ENCODE measurements at places on chromosomes 11 and 22. TPM values are rescaled to one million over a fixed set of nuclear protein-coding genes. Genes with fewer than 3 reads are reported as not detected.

The MDK gene
- 309 TPM for total RNA-seq

The GLB1L3 gene
- total RNA-seq: 32.6 TPM

The TSKU gene
- total RNA-seq: 22.8 TPM

The NXPE2 gene
- total RNA-seq: not detected

The CHKA gene
- total RNA-seq: 86.6 TPM

The CENPM gene
- 30.0 TPM for total RNA-seq

The PAMR1 gene
- total RNA-seq: 3.0 TPM

The OR4A16 gene
- not detected for total RNA-seq

The OR6A2 gene
- 0.10 TPM for total RNA-seq

The ST14 gene
- total RNA-seq: 25.7 TPM

The OR2AG2 gene
- total RNA-seq: 0.17 TPM

GRCh38 chr11:105868762-105869285 lies 153.2 kb downstream of the MSANTD4 start:
- H3K27me3 ChIP-seq: no peaks in the 10 kb centered on the region
- H3K36me3 ChIP-seq: no peaks in the 10 kb centered on the region
- H3K27ac ChIP-seq: no peak overlapping the region
- H3K4me3 ChIP-seq: no peak overlapping the region
- DNase-seq: no peak

DNA sequence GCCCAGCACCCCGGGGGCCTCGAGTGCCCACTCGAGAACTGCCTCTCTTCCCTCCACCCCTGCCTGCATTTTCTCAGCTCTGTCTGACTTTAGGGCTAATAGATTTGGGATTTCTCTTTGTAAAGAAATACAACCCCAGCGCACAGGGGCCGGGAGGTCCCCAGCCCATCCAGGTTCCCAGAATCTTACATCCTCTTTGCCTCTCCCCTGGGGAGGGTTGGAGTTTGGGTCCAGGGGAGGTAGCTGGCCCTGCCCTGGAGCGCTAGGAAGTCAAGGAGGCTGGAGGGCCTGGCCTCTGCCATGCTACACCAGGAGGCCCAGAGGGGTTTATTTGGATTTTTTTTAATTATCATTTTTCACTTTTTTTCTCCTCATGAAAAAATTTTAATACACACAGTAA lies 65.7 kb upstream of the LMO1 start:
- H3K27ac ChIP-seq: no peak overlapping the region
- H3K4me3 ChIP-seq: peak overlapping the region; percentile 36
- no peaks in the 10 kb centered on the region for H3K36me3 ChIP-seq
- H3K27me3 ChIP-seq: no peaks in the 10 kb centered on the region
- no peak for DNase-seq

DNA sequence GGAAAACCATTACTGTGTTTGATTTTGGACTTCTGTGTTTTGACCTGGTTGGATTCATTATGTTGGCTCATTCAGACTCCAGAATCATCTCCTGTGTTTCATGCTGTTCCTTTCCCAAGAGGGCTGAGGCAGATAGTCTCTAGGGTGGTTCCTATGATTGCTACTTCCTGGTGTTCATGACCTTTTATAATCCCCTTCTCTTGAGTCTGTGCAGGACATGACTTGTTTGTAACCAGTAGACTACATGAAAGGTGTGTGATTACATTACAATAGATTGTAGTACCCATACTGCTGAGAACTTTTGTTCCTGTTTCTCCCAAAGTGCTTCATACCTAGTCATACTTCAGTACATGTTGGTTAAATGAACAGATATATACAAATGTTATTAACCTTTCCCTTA lies 700.6 kb downstream of the METTL15 start:
- H3K4me3 ChIP-seq: no peak overlapping the region
- no peak overlapping the region for H3K27ac ChIP-seq
- DNase-seq: no peak
- H3K36me3 ChIP-seq: no peaks in the 10 kb centered on the region
- H3K27me3 ChIP-seq: no peaks in the 10 kb centered on the region

DNA sequence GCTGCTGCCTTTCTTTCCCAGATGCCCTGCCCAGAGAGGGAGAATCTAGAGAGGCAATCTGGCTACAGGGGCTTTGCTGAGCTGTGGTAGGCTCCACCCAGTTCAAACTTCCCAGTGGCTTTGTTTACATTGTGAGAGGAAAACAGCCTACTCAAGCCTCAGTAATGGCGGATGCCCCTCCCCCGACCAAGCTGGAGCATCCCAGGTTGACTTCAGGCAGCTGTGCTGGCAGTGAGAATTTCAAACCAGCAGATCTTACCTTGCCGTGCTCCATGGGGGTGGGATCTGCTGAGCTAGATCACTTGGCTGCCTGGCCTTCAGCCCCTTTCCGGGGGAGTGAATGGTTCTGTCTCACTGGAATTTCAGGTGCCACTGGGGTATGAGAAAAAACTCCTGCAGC lies 12.2 kb downstream of the BDNF start:
- no peaks in the 10 kb centered on the region for H3K36me3 ChIP-seq
- no peaks in the 10 kb centered on the region for H3K27me3 ChIP-seq
- no peak overlapping the region for H3K27ac ChIP-seq

GRCh38 chr11:33375688-33376311 lies 118.6 kb downstream of the HIPK3 start:
- peaks cover 4% of the 10 kb centered on the region for H3K4me1 ChIP-seq
- H3K27ac ChIP-seq: no peak within 1 kb of the TSS
- no peaks in the 10 kb centered on the region for H3K36me3 ChIP-seq
- DNase-seq: peak; percentile 72
- H3K27me3 ChIP-seq: peaks cover 4% of the 10 kb centered on the region
- H3K4me3 ChIP-seq: peak within 1 kb of the TSS; percentile 57

- peak overlapping the region; percentile 69 for H3K4me3 ChIP-seq
- H3K27ac ChIP-seq: no peak overlapping the region
- H3K36me3 ChIP-seq: no peaks in the 10 kb centered on the region
- H3K4me1 ChIP-seq: peaks cover 13% of the 10 kb centered on the region
- no peak for DNase-seq
Observed at GRCh38 chr11:45180179-45180847, 33.9 kb downstream of the PRDM11 start.

GRCh38 chr22:44309137-44309536 lies 3.6 kb downstream of the SHISAL1 start:
- no peaks in the 10 kb centered on the region for H3K27me3 ChIP-seq
- no peak for DNase-seq
- H3K4me1 ChIP-seq: no peaks in the 10 kb centered on the region

GRCh38 chr22:38843201-38843656 lies 599 bp downstream of the NPTXR start:
- peak overlapping the region; percentile 48 for H3K4me3 ChIP-seq
- peak; percentile 47 for DNase-seq
- H3K27me3 ChIP-seq: peaks cover 38% of the 10 kb centered on the region
- H3K27ac ChIP-seq: no peak overlapping the region
- H3K4me1 ChIP-seq: no peaks in the 10 kb centered on the region

DNA sequence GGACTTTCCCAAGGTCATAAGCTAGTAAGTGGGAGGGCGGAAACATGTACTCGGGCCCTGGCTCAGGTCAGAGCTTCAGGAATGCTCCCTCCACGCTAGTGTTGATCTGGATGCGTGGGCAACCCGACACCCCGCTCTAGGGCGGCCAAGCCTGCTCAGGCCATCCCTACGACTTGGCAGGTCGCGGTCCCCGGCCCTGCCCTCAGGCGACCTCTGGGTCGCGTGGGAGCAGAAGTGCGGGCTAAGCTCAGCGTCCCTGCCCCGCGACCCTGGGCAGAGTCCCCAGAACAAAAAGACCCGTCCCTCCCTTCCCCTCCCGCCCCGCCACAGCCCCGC lies 781 bp upstream of the TEF start:
- DNase-seq: no peak
- no peaks in the 10 kb centered on the region for H3K36me3 ChIP-seq
- peak overlapping the region; percentile 56 for H3K4me3 ChIP-seq
- peaks cover 5% of the 10 kb centered on the region for H3K4me1 ChIP-seq

GRCh38 chr11:19557185-19557584 lies 155.5 kb upstream of the NAV2 start:
- H3K27me3 ChIP-seq: no peaks in the 10 kb centered on the region
- peaks cover 1% of the 10 kb centered on the region for H3K4me1 ChIP-seq
- no peak overlapping the region for H3K27ac ChIP-seq
- no peak overlapping the region for H3K4me3 ChIP-seq
- DNase-seq: no peak

DNA sequence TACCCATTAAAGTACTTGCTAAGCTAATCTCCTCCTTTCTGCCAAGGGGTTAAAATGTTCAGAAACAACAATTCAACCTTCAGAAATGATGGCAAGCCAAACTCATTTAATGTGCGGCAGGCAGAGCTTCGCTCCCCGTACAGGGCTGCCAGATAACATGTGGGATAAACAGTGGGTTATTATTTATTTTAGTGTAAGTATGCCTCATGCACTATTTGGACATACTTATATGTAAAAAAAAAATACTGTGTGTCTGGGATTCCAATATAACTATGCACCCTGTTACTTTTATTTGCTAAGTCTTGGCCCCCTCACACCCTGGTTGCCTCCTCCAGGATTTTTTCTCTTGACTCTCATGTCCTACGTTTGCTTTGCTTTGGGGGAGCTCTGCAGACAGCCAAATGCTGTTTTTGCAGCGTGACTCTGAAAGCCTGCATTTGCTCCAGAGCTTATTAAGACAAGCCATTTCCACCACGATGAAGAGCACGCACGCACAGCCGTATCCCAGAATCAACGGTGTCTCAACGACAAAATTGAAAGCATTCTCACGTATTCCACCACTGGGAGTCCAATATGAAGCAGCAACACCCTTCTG lies 86.5 kb upstream of the SHANK2 start:
- no peaks in the 10 kb centered on the region for H3K4me1 ChIP-seq
- H3K27ac ChIP-seq: no peak overlapping the region
- DNase-seq: no peak
- no peaks in the 10 kb centered on the region for H3K27me3 ChIP-seq

- no peaks in the 10 kb centered on the region for H3K36me3 ChIP-seq
- H3K27me3 ChIP-seq: no peaks in the 10 kb centered on the region
- no peak overlapping the region for H3K4me3 ChIP-seq
- peaks cover 2% of the 10 kb centered on the region for H3K4me1 ChIP-seq
- H3K27ac ChIP-seq: no peak overlapping the region
- DNase-seq: no peak
Observed at GRCh38 chr11:2343502-2343901, 33.6 kb upstream of the CD81 start.

DNA sequence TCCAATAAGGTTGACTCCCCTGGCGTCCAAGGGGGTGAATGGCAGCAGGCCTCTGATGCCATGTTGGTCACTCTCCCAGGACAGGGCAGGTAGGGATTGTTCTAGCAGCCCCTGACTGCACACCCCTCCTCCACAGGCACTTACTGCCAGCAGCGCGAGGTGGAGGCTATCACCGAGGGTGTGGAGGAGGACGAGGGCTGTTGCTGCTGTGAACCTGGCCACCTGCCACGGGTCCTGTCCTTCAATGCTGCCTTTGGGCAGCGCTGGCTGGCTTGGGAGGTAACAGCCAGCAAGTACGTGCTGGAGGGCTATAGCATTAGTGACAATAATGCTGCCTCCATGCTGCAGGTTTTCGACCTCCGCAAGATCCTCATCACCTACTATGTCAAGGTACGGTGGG lies 7.7 kb upstream of the SIPA1 start:
- no peaks in the 10 kb centered on the region for H3K27me3 ChIP-seq
- no peak overlapping the region for H3K4me3 ChIP-seq
- no peak overlapping the region for H3K27ac ChIP-seq

DNA sequence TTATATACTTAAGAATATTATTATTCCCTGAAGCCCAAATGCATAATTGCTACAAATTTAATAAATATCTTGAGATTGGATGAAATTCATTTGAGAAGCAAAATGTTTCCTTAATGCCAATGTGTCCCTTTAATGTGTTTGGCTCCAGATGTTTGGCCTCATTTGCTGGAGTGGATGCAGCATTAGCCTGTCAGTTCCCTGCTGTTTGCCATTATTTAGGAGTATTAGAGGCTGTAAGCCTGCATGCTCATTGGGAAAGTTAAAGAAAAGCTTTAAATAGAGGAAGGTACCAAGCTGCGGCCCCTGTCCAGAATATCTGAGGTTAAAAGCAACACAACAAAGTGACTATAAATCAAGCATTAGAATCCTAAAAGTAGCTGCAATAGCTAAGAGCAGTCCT lies 54.8 kb upstream of the PITPNB start:
- no peak overlapping the region for H3K27ac ChIP-seq
- no peaks in the 10 kb centered on the region for H3K27me3 ChIP-seq
- no peaks in the 10 kb centered on the region for H3K36me3 ChIP-seq
- no peak for DNase-seq

DNA sequence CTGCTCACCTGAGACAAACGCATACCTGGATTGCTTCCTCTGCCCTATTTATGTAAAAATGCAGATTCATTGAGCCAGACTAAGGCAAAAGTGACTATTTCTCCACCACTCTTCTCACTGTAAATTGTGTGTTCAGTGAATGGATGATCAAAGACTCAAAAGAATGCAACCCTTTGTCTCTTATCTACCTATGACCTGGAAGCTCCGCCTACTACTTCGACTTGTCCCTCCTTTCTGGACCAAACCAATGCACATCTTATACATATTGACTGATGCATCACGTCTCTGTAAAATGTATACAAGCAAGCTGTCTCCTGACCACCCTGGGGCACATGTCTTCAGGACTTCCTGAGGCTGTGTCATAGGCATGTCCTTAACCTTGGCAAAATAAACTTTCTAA lies 418.0 kb upstream of the SYN3 start:
- H3K27me3 ChIP-seq: no peaks in the 10 kb centered on the region

DNA sequence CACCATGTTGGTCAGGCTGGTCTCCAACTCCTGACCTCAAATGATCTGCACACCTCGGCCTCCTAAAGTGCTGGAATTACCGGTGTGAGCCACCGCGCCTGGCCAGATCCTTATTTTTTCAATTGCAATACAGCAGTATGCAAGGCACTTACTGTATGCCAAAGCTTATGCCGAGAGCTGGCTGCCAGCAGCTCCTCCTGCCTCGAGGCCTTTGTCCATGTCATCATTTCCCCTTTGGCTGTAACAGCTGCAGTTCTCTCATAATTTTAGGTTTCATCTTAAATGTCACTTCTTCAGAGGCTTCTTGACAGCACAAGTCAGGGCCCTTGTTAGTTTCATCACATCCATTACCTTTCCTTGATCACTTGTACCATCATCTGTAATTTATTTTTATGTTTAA lies 1.5 kb upstream of the SREBF2 start:
- H3K4me1 ChIP-seq: peaks cover 8% of the 10 kb centered on the region
- H3K27me3 ChIP-seq: no peaks in the 10 kb centered on the region
- no peak overlapping the region for H3K27ac ChIP-seq
- no peak overlapping the region for H3K4me3 ChIP-seq
- DNase-seq: no peak

DNA sequence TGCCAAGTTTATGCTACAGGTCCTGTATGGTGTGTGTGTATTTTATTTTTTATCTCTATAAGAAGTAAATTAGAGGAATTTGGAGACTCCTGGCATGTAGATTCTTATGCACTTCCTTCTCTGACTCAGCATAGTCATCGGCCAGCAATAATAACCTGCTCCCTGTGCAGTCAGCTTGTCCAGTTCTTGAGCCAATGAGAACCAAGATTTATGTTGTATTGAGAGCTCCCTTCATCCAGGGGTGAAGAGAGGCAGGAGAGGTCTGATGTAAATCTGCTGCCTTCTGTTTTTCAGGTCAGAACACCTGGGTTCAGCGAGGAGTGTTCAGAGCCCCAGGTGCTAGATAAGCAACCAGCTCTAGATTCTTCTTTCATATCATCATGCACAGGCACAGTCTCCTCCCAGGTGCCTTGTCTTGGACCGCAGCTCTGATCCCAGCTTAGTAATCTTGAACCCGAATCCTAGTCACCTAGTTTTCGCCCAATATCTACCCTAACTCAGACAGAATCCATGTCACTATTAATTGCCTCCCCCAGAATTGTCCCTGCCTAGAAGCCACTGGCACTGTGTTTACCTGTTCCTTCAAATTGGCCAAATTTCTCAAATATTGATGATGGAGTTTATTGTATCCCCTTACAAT lies 328.2 kb upstream of the NCAM1 start:
- no peak overlapping the region for H3K4me3 ChIP-seq
- no peak for DNase-seq
- 0 out of 2 replicates have a peak, but pooled peaks cover 4% of the 10 kb centered on the region for H3K4me1 ChIP-seq
- H3K27ac ChIP-seq: no peak overlapping the region
- no peaks in the 10 kb centered on the region for H3K36me3 ChIP-seq
- H3K27me3 ChIP-seq: no peaks in the 10 kb centered on the region

Data from H1 (cell line).